ENCODE measurements at places on chromosomes 4 and X. TPM values are rescaled to one million over a fixed set of nuclear protein-coding genes. Genes with fewer than 3 reads are reported as not detected.

DNA sequence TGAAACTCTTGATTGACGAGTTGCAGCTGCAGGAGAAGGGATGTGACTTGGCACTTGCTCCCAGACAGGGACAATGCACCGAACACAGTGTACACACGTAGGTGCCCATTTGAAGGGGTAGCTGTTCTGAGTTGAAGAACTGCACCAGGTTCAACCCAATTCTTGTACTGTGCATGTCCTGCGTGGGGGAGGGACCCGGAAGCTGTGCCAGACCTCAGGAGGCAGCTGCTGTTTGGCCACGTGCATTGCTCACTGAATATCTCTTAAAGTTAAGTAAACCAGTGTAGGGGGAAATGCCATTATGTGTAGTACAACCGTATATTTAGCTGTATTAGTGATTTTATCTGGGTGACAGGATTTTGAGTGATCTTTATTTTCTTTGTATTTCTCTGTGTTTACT lies 12.0 kb upstream of the RBBP7 start:
- DNase-seq: no peak

GRCh38 chrX:110311437-110312230 lies 6.3 kb downstream of the AMMECR1 start:
- DNase-seq: no peak

GRCh38 chrX:154730253-154730891 lies 20.5 kb downstream of the GAB3 start:
- no peak for DNase-seq

DNA sequence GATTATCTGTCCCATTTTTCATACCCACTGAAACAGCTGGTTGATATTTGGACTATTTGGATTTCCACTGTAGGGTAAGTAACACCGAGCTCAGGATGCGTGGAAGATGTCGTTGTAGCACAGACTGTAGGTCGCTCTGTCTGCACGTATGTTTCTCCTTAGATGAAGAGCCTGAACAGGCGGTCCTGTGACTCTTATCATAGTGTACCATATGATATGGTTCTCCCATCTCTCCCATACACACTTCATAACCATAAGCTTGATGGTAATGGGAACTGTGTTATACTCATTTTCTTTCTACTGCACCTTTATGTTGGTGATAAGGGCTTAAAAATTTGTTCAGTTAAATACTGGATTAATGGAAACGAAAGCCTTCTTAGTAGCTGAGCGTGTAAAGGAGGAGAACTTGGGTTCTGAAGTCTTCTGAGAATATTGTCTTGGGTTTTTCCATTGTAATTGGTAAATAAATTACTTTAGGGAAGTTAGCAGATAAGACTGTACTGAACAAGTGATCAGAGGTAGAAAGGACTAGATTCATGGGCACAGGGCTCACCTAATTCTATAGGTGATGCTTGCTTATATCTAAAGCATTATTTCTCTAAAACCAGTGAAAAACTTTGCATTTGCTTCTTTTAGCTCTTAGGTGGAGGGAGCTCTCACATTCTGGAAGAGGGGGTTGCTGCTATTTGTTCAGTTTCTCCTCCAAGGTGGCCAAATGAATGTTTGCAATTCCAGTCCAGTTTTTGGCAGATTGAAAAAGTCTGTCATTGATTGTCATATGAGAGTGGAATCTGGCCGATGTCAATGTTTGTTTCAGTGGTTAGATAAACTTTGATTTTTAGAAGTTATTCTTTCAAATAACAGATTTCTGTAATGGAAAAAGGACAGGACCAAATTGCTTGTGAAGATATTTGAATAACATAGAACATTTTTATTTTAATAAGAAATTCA lies 15.8 kb downstream of the SMAD1 start:
- no peak for DNase-seq

GRCh38 chr4:187149229-187149945 lies 425.7 kb upstream of the FAT1 start:
- no peak for DNase-seq

DNA sequence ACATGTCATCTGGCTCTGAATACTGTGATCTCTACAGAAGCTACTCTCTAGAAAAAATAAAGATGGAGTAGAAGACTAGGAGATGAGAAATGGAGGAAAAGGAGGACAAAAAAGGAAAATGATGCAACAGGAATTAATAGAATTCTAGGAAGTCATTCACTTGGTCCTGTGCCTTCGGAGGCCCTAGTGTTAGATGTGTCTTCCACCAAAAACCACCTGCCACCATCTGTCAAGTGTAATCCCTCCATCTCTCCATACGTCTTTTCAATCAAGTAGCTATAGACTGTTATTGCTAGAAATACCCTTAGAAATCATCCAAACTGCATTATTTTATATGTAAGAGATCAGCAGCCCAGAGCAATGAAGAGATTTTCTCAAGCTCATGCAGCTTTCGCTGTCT lies 2.9 kb upstream of the RAB41 start:
- DNase-seq: no peak

GRCh38 chr4:124330045-124330444 lies 382.5 kb downstream of the ANKRD50 start:
- DNase-seq: no peak

DNA sequence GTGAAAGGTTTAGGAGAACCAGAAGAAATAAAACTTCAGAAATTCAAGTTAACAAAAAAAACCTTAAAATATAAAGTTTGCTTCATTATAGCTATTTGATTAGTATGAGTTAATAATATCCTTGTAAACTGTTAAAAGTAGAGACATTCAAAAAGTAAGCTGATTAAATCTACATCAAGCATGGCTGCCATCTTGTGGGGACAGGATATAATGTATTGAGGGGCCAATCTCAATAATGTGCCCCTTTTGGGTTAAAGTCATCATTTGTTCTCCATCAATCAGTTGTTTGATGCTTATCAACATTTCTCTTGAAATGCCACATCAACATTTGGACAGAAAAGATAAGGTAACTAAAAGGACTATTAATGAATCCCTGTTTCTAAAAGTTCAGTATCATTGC lies 4.6 kb upstream of the GRID2 start:
- no peak for DNase-seq

GRCh38 chrX:110046971-110047370 lies 44.1 kb downstream of the TMEM164 start:
- DNase-seq: no peak

DNA sequence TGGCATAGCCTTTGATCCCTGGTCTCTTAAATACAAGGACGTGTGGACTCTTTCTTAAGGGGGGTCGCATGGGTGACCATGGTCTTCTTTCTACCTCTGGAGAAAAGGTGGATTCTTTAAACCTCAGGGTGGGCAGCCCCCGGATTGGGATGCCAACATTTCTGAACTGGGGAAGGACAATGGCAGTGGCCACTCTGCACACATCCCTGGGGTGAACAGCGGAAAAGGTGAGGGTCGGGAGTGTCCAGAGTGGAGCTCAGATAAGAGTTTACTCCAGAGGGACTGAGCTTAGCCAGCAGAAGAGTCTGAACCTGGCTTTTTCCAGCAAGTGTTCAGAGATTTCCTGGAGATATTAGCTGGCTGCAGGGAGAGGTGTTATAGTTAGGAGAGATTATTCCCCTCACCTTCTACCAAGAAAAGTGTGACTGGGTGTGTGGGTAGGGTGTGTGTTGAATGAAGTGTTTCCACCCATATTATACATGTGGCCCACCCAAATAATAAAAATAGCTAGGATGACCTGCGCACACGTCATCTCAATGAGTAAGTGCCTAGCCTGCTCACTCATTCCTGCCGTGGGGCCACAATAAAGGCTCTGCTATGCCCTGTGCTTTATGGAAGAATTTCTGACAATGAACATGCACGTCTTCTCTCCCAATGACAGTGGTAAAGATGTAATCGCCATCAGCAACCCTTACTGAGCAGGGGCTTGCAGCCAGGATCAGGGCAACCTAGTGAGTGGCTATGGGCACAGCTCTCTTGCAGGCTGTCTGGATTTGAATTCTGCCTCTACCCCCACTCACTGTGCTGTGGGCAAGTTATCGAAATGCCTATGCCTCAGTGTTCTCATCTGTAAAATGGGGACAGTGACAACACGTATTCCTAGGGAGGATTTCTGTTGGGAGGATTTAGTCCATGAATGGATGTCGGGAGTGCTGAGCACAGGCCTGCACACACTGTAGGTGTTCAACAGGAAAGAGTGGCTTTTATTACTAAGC lies 76.6 kb downstream of the SLC2A9 start:
- no peak for DNase-seq

GRCh38 chr4:98997166-98997565 lies 1.6 kb downstream of the METAP1 start:
- no peak for DNase-seq

- no peak for DNase-seq
Observed at GRCh38 chr4:170270628-170271027, 180.9 kb upstream of the AADAT start.

- no peak for DNase-seq
Observed at GRCh38 chr4:113641025-113641431, 120.5 kb downstream of the CAMK2D start.

GRCh38 chrX:118115953-118116712 lies 477 bp downstream of the KLHL13 start:
- no peak for DNase-seq

Gene MND1
- polyA plus RNA-seq: 16.9 TPM

Gene NLGN4X
- polyA plus RNA-seq: 14.4 TPM

Gene UGT2B7
- 96.3 TPM for polyA plus RNA-seq

Gene XG
- 0.29 TPM for polyA plus RNA-seq

Gene CLCN4
- polyA plus RNA-seq: 5.0 TPM

Gene GALNTL6
- polyA plus RNA-seq: 0.85 TPM

Gene FHIP1A
- 5.3 TPM for polyA plus RNA-seq

Data from right renal cortex interstitium (tissue), 3 donors.